ENCODE measurements at places on chromosomes 12 and 14.

- no peak for DNase-seq
These were observed 61.0 kb downstream of the AMN start for GRCh38 chr14:102983496-102983895.

- DNase-seq, result no peak
These were observed 99.7 kb downstream of the ZFP36L1 start for GRCh38 chr14:68692916-68693771.

DNA sequence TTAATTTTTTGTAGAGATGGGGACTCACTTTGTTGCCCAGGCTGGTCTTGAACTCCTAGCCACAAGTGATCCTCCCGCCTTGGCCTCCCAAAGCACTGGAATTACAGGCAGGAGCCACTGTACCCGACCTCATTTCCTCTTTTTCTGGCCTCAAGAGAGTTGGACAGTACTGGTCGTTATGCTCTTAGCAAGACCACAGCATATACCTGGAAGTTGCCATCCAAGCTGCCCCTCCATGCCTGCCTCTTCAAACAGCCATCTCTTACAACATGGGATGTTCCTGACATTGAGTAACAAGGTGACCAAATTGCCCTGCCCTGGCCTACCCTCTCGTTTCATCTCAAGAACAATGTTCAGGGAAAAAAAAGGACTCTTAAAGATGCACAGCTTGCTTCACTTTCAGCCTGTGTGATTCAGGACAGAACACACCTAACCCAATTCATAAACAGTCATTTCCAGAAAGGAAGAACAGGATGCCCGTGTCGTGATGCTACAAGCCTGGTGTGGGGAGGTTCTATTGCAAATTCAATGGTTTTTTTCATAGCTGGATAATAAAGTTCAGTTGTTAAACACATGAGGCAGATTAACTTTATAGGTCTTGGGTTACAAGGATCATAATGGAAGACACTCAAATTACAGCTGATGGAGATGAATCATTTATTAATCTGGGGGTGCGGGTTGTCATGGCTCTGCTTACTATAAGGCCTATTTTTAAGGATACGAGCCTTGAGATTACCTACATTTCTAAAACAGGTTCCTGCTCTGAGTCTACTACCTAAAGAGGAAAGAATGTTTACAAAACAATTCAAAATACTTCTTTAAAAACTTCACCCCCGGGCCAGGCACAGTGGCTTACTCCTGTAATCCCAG is 11.9 kb downstream of the GLTP start:
- no peak for DNase-seq

- DNase-seq, result no peak
These were observed 31.3 kb upstream of the SSTR1 start for GRCh38 chr14:38176379-38176778.

DNA sequence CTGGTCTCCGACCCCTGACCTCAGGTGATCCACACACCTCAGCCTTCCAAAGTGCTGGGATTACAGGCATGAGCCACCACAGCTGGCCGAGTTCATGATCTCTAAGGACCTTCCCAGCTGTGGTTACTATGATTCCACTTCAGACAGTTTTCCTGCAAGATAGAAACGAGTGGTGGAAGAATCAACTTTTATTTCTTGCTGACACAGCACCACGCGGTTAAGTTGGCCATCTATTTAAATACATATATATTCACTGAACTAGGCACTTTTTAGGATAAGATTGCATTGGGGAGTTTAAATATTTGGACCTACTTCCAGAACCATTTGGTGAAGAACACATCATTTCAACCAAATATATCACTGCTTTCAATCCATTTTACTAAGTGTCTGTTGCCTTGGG is 213.4 kb downstream of the TBX5 start:
- DNase-seq, result no peak

DNA sequence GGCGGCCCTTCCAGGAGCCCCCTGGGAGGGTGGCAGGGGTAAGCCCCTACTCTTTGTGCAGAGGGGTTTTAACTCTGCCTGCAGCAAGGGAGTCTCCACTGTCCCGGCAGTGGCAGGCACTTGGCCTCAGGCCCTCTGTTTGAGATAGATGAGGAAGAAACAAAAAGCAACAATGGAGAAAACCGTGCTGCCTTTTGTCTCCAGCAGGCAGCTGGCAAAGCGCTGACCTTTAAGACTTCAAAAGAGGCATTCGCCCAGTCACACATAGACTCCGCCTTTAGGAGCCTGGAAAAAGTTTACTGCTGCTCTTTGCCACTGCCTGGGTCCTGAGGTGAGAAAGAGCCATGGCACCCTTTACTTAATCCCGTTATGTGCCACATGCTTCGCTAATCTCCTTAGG is 158.2 kb upstream of the NTF3 start:
- no peak for DNase-seq

- DNase-seq, result no peak
These were observed 367.1 kb upstream of the FAR2 start for GRCh38 chr12:28781671-28782652.

- DNase-seq, result no peak
These were observed 118.0 kb downstream of the MON2 start for GRCh38 chr12:62584619-62585018.

- DNase-seq, result peak; percentile 87
These were observed 3.6 kb upstream of the SLC7A8 start for GRCh38 chr14:23186913-23187654.

- DNase-seq, result no peak
These were observed 11.1 kb downstream of the DCN start for GRCh38 chr12:91171476-91171875.

DNA sequence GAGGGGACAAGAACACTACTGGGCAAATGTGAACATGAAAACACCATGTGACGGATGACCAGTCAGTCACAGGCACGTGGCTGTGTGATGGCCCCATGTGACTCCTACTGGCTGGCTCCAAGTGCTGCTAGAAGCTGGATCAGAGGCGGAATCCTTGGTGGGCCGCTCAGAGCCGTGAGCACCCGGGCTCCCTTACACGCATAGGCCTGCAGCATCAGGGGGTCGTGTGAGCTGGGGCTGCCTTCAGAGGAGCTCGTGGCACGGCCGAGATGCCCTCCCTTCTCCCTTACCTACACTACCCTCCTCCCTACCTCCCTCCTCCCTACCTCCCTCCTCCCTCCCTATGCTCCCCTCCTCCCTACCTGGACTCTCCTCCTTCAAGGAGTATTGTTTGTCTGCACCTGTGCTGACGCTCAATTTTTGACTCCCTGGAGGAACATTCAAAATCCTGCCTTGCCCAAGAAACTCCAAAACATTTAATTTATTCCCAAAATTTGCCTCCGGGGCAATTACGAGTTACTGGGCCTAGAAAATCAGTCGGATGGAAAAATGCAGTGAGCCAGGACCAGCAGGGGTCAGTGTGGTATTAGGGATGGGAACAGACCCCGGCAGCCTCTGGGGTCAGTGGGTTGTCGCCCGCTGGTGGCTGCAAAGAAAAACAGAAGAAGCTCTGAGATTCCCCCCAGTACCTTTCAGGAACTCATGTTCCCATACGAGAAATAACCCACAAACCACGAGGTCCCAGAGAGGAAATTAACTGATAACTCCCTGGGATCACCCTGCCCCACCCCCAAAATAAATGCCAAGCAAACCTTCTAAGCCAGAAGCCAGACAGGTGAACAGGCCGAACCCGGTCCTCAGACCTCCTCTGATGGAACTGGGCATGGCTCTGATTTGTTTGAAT is 61.3 kb downstream of the C14orf132 start:
- DNase-seq, result peak; percentile 92

DNA sequence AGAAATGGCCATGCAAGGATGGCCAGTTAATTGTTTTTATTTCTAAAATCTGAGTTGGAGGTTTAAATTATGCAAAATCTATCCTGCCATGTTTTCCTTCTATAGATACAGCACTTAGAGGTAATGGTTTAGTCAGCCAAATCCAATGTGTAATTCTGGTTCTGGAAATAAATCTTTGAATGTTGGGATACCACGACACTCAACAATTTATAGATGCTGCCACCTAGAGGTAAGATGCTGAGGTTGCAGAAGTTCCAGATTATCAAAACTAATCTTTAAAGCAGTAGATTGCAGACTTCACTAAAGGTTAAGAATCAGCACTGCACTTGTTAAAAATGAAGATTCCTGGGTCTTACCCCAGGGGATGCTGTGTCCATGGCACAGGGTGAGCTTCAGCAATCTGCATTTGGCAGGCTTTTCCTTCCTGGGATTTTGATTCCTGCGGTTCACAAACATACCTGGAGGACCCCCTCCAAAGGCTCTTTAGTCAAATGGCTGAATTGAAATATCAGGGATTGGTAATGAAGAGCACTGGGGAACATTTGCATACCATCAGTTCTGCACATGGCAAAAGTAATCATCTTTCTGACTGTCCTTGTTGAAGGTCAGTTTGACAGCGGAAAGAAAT is 53.4 kb upstream of the ANO4 start:
- peak; percentile 41 for DNase-seq

GRCh38 chr12:74889563-74890236 is 319.9 kb downstream of the KCNC2 start:
- DNase-seq, result no peak

DNA sequence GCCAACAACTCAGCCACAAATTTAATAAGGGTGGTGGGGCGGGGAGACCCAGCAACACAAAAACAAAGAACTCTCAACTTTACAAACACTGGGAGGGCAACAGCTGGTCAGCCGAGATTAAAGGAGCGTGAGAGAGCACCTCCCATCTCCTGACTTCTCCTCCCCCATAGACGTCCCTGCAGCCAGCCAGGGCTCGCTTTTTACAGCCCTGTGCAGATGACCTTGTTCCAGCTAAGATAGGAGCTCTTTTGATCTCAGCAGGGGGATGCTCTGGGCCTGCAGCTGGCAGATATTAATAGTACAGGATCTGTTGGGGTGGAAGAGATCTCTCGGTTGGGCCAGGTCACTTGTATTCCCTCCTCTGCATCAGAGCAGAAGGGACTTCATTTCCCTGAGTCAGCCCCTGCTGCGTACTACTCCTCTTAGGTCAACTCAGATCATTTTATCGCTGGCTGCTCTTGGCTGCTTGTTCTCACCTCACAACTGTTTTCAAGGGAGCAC is 475.8 kb downstream of the RAD51B start:
- peak; percentile 85 for DNase-seq

DNA sequence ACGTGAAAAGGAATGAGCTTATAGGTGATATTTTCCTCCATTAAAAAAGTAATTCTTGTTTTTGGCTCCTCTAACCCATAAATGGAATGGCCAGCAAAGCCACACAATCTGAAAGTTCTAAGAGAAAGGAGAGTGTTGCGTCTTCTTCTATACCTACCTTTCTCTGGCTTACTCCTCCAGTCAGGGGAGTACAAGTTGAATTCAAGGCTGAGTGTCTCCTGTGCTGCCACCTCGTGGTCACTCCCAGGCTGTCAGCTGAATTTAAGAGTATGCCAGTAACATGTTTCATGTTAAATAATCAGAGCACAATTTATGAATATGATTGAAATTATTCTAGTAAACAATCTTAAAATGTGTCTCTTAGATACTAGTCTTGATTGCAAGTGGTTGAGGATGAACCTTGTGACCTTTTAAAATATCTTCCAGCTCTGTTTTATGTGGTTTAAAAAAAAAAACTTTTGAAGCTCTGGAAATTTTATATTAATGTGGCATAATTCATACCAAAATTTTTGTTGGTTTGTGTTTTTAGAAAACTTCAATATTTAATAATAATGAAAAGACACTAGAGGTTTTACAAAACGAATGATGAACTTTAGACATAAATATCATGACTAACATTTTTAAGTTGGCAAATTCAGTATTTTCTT is 31.7 kb downstream of the PTHLH start:
- peak; percentile 85 for DNase-seq

DNA sequence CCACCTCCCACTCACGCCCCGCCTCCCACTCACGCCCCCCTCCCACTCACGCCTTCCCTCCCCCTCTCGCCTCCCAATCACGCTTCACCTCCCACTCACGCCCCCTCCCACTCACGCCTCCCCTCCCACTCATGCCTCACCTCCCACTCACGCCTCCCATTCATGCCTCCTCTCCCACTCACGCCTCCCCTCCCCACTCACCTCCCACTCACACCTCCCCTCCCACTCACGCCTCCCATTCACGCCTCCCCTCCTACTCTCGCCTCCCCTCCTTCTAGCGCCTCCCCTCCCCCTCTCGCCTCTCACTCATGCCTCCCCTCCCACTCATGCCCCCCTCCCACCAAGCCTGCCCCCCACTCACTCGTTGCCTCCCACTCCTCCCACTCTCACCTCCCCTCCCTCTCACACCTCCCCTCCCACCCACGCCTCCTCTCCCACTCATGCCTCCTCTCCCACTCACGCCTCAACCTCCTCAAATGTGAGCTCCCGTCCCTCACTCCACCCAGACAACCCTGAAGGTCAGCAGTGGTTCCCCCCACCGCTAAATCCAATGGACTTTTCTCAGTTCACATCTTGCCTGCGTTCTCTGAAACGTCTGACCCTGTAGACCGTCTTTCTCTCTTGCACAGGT is 39.8 kb downstream of the TMEM63C start:
- no peak for DNase-seq

GRCh38 chr14:96793547-96793946 is 3.6 kb upstream of the VRK1 start:
- DNase-seq, result no peak

GRCh38 chr12:22116376-22116775 is 70.4 kb downstream of the CMAS start:
- DNase-seq, result no peak
